ENCODE measurements at places on chromosomes 1 and 21. TPM values are rescaled to one million over a fixed set of nuclear protein-coding genes. Genes with fewer than 3 reads are reported as not detected.
A peak's percentile ranks its signal among the peaks of the same experiment; 100 is the strongest.

Gene ESPN
- 25.7 TPM for total RNA-seq

GRCh38 chr1:227912866-227913265 is 34.9 kb downstream of the WNT9A start:
- peaks cover 33% of the 10 kb centered on the region for H3K4me1 ChIP-seq
- H3K27me3 ChIP-seq = peaks cover 12% of the 10 kb centered on the region
- DNase-seq = peak; percentile 20
- peak overlapping the region; percentile 3 for H3K27ac ChIP-seq
- no peaks in the 10 kb centered on the region for H3K36me3 ChIP-seq

GRCh38 chr1:150164224-150164623 is 14.5 kb downstream of the PLEKHO1 start:
- peaks cover 51% of the 10 kb centered on the region for H3K4me1 ChIP-seq
- peaks cover 22% of the 10 kb centered on the region for H3K27me3 ChIP-seq
- no peaks in the 10 kb centered on the region for H3K36me3 ChIP-seq
- H3K27ac ChIP-seq = peak overlapping the region; percentile 42
- no peak for DNase-seq
- peak overlapping the region; percentile 40 for H3K4me3 ChIP-seq

DNA sequence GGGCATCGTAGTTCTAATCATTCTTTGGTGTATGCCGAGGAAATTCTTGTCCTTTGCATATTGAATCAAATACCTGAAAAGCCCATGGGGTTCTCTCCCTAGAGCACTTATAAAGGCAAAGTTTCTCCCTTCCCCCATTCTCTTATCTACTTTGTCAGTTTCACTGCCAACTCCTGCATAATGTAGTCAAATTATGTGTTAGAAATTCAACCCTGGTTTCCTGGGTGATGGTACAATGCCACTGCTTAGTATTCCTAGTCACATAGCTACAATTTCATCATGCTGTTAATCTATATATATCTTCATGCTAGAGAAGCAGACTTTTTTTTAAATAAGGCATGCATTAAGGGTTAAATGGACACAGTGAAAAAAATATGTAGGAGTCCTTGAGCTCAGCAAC is 119.0 kb downstream of the PDE4B start:
- H3K4me1 ChIP-seq = peaks cover 3% of the 10 kb centered on the region
- H3K36me3 ChIP-seq = no peaks in the 10 kb centered on the region

Gene ABL2
- 24.7 TPM for total RNA-seq

DNA sequence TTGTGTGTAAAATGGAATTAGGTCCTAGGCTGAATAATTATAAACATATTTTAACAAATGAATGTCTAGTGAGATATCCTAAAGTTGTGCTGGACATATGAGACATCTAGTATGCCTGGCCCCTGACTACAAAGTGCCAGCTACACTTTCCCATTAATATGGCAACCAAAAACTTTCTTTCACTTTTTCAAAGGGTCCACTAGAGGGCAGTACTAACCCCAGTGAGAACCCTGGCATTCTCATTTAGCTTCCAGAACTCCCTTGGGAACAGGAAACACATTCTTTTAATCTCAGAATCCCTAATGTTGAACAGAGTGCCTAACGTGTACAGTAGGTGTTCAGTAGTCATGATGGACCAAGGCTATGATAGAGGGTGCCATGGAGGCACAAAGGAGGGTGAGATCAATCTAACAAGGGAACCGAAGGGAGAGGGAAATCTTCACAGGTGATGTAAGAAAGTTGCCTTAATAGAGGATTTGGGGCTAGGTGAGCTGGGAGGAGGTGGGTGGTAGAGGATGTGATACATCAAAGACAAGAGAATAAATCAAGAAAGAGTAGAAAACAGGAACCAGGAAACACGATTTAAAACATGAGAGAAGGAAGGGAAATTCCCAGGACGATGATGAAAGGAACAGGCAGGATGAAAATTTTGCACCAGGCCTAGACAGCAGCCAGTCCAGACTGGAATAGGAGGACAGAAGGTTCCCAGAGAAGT is 41.6 kb downstream of the NSL1 start:
- peaks cover 4% of the 10 kb centered on the region for H3K4me1 ChIP-seq
- no peak for DNase-seq
- H3K36me3 ChIP-seq = no peaks in the 10 kb centered on the region

DNA sequence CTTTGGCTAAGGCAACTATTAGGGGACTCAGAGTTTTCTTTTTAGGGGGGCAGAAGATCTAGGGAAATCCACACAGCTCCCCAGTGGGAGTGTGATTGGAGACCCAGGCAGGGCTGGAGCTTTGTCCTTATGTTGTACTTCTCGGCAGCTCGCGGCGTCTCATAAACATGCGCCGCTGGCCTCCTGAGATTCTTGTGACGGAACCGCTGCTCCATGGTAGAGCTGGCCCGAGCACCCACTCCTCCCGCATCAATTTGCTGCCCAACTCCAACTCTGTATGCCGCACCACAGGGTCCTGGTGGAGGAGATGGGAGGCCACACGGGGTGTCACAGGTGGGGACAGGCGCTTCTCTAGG is 143.9 kb downstream of the GALNT2 start:
- no peak overlapping the region for H3K4me3 ChIP-seq
- peaks cover 13% of the 10 kb centered on the region for H3K4me1 ChIP-seq
- DNase-seq = no peak
- peaks cover 5% of the 10 kb centered on the region for H3K36me3 ChIP-seq

DNA sequence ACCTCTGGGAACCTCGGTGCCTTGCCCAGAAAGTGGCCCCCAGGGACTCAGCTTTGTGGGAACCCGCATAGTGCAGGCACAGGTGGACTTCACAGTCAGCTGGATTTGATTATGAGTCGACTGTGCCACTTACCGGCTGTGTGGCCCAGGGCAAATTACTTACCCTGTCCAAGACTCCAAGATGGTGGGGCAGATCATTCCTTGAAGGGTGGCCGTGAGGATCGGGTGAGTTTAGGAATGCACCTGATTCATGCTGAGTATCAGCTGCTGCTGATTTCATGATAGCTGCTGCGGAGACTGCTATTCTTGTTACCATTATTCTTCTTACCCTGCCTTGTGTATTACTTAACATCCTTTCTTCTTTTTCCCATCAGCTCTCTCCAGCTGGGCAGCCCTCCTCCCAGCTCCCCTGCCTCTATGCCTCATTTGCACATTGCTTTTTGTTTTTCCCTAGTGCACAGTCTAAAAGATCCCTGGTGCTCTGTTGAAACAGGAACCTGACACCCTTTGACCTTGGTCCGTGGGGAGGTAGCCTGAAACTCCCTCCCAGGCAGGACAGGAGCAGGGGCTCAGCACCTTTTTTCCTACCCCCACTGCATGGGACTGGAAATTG is 40.5 kb upstream of the FHAD1 start:
- peaks cover 5% of the 10 kb centered on the region for H3K27me3 ChIP-seq
- no peak overlapping the region for H3K27ac ChIP-seq
- peaks cover 14% of the 10 kb centered on the region for H3K4me1 ChIP-seq
- peaks cover 6% of the 10 kb centered on the region for H3K36me3 ChIP-seq
- H3K4me3 ChIP-seq = peak overlapping the region; percentile 25

GRCh38 chr1:201414051-201414738 is 7.3 kb downstream of the TNNI1 start:
- H3K27me3 ChIP-seq = peaks cover 8% of the 10 kb centered on the region
- H3K4me1 ChIP-seq = no peaks in the 10 kb centered on the region
- no peak overlapping the region for H3K4me3 ChIP-seq
- H3K36me3 ChIP-seq = peaks cover 20% of the 10 kb centered on the region
- no peak for DNase-seq

- H3K4me1 ChIP-seq = no peaks in the 10 kb centered on the region
- H3K27ac ChIP-seq = no peak overlapping the region
- no peak overlapping the region for H3K4me3 ChIP-seq
- H3K27me3 ChIP-seq = no peaks in the 10 kb centered on the region
- peaks cover 5% of the 10 kb centered on the region for H3K36me3 ChIP-seq
Observed at GRCh38 chr1:45134461-45134873, 71.9 kb downstream of the ZSWIM5 start.

- H3K36me3 ChIP-seq = peaks cover 5% of the 10 kb centered on the region
- no peak overlapping the region for H3K27ac ChIP-seq
- peak; percentile 30 for DNase-seq
- H3K4me1 ChIP-seq = no peaks in the 10 kb centered on the region
- H3K4me3 ChIP-seq = no peak overlapping the region
Observed at GRCh38 chr1:177913762-177914540, 55.9 kb downstream of the SEC16B start.

GRCh38 chr21:32719085-32719484 is 8.7 kb downstream of the SYNJ1 start:
- no peaks in the 10 kb centered on the region for H3K27me3 ChIP-seq
- no peaks in the 10 kb centered on the region for H3K4me1 ChIP-seq

Gene LAMTOR5
- 135 TPM for total RNA-seq

DNA sequence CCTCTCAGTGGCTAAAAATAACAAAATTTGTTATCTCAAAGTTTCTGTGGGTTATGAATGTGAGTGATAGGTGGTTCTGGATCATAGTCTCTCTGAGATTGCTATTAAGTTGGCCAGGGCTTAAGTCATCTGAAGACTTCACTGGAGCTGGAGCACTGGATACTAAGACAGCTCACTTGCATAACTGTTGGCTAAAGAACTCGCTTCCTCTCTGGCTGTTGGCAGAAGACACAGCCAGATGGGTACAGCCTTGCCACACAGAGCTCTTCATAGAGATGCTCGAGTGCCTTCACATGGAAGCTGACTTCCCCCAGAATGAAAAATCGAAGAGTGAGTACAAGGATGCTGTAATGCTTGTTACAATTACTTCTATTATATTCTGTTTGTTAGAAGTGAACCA is 333.8 kb downstream of the ZP4 start:
- no peak for DNase-seq
- H3K4me3 ChIP-seq = no peak overlapping the region
- H3K27ac ChIP-seq = no peak overlapping the region
- H3K36me3 ChIP-seq = peaks cover 8% of the 10 kb centered on the region

- no peak for DNase-seq
- no peak overlapping the region for H3K27ac ChIP-seq
- no peaks in the 10 kb centered on the region for H3K27me3 ChIP-seq
- no peaks in the 10 kb centered on the region for H3K36me3 ChIP-seq
- no peak overlapping the region for H3K4me3 ChIP-seq
- peaks cover 5% of the 10 kb centered on the region for H3K4me1 ChIP-seq
Observed at GRCh38 chr1:79259390-79260336, 253.1 kb upstream of the ADGRL4 start.

Gene UBL4B
- not detected for total RNA-seq

DNA sequence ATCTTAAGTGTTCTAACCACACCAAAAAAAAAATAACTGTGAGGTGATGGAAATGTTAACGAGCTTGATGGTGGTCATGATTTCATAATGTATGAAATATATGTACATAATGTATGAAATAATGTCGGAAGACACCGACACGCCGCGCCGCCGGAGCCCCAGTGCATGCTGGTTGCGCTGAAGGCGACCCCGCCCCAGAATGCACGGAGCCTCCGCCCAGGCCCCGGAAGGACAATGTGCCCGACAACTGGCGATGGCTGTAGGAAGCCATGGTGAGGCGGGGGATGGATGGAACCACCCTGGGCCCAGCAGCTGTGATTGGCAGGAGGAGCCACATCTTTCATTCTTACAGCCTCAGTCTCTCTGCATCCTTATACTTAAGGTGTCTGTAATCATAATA is 7.4 kb downstream of the OR2T10 start:
- H3K4me3 ChIP-seq = no peak overlapping the region
- H3K4me1 ChIP-seq = no peaks in the 10 kb centered on the region
- no peaks in the 10 kb centered on the region for H3K27me3 ChIP-seq
- H3K36me3 ChIP-seq = no peaks in the 10 kb centered on the region
- H3K27ac ChIP-seq = no peak overlapping the region

DNA sequence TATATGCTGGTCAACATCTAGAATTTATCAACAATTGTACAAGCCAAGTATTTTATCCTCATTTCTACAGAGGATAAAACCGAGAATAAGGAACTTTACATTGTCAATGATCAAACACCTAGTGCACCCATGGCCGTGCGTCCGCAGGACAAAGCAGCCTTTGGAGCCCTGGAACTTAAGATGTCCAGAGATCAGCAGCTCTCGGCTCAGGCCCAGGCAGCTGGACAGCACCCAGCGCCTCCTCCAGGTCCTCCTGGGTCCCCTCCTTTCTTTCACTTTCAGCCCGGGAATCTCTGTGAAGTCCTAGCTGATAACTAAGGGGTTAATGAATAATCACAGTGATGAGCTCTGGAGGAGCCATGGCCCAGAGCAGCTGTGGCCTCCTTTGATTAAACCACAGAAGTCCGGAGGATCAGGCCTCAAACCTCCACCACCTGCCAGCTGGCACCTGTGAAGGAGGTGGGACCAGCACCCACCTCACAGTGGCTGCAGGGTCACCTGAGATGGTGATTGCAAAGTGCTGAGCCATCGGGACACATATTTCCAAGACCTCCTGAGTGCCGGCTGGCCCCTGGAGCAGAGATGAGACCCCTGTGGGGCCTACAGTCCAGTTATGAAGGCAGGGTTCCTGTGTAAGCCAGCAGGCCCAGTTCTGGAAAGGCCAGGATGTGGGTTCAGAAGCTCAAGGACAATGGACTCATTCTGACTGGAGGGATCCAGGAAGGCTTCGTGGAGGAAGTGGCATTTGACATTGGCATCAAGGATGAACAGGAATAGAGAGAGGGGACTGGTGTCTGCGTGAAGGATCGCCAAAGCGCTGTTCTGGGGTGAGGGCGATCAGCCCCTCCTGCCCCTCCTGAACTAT is 11.6 kb upstream of the SAMD11 start:
- H3K4me1 ChIP-seq = peaks cover 14% of the 10 kb centered on the region
- H3K36me3 ChIP-seq = peaks cover 4% of the 10 kb centered on the region
- peak overlapping the region; percentile 59 for H3K27ac ChIP-seq

- no peaks in the 10 kb centered on the region for H3K36me3 ChIP-seq
- peak overlapping the region; percentile 89 for H3K4me3 ChIP-seq
- DNase-seq = no peak
- H3K4me1 ChIP-seq = peaks cover 6% of the 10 kb centered on the region
- no peak overlapping the region for H3K27ac ChIP-seq
Observed at GRCh38 chr1:184755226-184756065, 788 bp upstream of the EDEM3 start.

Gene LRRC40
- 47.2 TPM for total RNA-seq

Gene FABP3
- total RNA-seq = 148 TPM

Gene SPSB1
- 78.6 TPM for total RNA-seq

DNA sequence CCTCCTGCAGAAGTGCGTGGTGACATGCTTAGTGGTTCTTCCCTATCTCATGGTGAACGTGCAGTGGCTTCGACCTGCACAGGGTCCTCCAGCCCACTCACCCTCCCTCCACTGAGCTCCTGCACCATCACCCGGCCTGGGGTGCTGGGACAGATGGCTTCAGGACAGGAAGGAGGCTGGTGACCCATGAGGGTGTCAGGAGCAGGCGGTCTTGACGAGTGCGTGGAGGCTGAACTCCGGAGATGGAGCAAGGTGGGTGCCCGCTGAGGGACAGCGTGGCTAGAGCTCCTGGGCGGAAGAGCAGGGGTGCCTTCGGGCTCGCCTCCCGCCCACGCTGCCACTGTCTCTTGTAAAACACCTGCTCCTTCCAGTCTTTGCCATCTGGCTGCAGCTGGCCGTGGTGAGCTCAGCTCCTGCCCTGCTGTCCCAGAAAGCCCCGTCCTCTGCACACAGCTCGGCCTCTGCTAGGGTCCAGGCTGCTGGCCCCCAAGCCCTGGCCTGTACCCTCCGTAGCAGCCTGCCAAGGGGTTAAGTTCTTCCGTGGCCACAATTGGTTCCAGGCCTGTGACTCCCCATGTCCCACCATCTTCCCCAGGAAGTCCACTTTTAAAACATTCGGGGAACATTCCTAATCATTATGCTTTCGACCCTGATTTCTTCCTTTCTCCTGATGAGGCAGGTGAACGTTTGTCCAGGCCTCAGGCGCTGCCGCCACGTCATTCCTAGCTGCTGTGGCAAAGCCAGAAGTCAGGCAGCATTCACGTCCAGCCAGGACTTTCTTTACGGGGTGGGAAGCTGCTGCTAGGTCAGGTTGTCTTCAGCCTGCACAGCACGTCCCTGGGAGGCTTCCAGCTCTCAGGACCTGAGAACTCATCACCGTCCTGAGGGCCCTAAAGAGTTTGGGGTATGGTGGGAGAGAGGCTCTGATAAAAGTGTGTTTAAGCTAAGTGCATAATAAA is 8.1 kb downstream of the KRTAP10-1 start:
- H3K27ac ChIP-seq = peak overlapping the region; percentile 48
- peaks cover 6% of the 10 kb centered on the region for H3K36me3 ChIP-seq
- no peak overlapping the region for H3K4me3 ChIP-seq
- no peak for DNase-seq
- H3K4me1 ChIP-seq = peaks cover 8% of the 10 kb centered on the region
- H3K27me3 ChIP-seq = peaks cover 4% of the 10 kb centered on the region

All from glutamatergic neuron (in vitro differentiated cells).